ENCODE measurements at places on chromosomes 12 and 14.

- DNase-seq: no peak
Measured at GRCh38 chr14:47778631-47779030, 103.2 kb upstream of the MDGA2 start.

GRCh38 chr12:103462675-103463074, 33.1 kb downstream of the C12orf42 start:
- DNase-seq: no peak

DNA sequence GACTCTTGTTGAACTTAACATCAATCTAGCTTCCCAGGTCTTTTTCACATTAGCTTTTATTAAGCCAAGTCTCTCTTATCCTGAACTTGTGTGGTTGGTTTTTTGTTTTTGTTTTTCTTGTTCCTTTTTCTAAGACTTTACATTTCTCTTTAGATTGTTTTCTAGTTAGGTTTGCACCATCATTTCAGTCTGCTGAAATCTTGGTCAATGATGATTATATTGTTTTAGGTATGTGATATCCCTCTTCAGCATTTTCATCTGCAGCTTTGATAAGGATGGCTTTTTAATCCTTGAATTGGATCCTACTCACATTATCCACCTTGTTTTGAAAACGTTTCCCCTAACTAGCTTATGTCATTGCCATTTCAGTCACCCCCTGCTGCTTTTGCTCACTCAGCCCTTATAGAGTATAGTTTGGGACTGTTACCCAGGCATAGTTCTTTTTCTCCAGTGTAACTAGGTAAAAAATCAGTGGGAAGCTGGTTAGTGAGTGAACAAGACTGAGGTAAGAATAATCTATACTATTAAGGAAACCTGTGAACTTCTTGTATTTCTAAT, 22.0 kb downstream of the YLPM1 start:
- DNase-seq: no peak

GRCh38 chr14:34466691-34467090, 4.7 kb upstream of the SPTSSA start:
- no peak for DNase-seq

GRCh38 chr12:94039914-94040313, 108.5 kb upstream of the PLXNC1 start:
- no peak for DNase-seq

GRCh38 chr14:33420051-33420627, 481.5 kb downstream of the NPAS3 start:
- DNase-seq: no peak
